Activated CD8-positive, alpha-beta memory T cell treated with anti-CD3 and anti-CD28 coated beads for 1 hour (primary cell): ENCODE measurements at places on chromosomes 16 and 17.

GRCh38 chr17:78159575-78160158 is 8.7 kb upstream of the SYNGR2 start:
- DNase-seq: no peak

DNA sequence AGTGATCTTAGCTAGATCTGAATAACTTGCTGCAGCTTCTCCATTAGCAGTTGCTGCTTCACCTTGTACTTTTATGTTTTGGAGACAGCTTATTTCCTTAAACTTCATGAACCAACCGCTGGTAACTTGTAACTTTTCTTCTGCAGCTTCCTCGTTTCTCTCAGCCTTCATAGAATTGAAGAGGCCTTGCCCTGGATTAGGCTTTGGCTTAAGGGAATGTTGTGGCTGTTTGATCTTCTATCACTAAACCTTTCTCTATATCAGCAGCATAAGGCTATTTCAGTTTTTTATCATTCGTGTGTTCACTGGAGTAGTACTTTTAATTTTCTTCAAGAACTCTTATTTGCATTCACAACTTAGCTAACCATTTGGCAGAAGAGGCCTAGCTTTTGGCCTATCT is 21.5 kb upstream of the TMEM92 start:
- no peak for DNase-seq

DNA sequence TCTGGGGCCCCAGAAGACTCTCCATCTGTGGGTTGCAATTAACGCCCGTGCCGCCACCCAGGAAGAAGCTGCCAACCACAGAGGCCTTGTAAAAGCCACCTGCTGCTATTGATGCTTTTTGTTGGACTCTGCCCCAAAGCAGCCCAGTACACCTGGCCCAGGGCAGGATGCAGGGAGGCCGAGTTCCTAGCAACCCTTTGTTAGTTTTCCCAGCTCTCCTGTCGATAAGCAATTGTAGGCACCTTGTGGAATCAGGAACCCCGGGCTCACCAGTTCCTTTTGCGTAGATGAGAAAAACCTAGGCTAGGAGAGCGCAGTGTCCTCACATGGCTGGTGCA is 103.3 kb downstream of the ABCC6 start:
- no peak for DNase-seq

DNA sequence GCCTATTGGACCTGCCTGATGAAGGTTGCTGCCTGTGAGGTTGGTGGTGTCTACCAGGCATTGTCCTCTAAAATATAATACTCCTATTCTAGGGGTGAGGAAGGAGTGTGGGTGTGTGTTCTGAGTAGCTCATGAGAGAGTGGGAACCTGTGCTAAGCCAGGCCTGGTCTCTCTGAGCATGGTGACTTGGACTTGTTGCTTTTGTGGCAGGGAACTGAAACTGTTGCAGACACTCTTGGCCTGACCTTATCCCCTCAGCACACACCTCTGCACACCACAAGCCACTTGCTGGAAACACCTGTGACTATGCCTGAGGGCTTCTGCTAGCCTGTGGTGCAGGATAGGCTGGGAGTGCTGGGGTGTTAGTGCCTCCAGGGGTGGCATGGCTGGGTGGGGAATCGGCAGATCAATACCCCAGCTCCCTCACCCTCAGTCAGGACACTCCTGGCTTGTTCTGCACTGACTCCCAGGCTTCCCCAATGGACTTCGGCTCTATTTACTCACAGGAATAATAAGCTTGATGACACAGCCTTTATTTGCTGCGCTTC is 29.9 kb downstream of the PLCG2 start:
- DNase-seq: no peak

GRCh38 chr17:51702963-51703360 is 442.6 kb downstream of the UTP18 start:
- no peak for DNase-seq

- no peak for DNase-seq
Observed at GRCh38 chr16:26752166-26752565, 314.6 kb upstream of the C16orf82 start.

DNA sequence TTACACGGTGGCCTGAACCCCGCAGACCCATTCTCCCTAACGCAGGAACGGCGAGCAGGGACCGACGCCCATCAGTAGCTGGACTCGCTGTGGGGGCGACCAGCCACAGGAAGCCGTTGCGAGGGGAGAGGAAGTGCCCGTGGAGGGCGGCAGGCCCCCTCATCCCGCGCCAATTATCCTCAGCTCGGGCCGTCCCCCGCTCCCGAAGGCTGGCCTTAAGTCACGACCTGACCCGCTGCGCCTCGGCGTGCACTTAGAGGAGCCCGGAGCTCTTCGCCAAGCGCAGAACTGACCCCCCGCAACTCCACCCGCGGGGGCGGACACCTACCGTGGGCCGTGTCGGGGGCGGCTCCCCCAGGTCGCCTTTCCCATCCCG is 401 bp downstream of the ARL16 start:
- DNase-seq: no peak

GRCh38 chr17:33291248-33292200 is 1.6 kb downstream of the ASIC2 start:
- DNase-seq: no peak

DNA sequence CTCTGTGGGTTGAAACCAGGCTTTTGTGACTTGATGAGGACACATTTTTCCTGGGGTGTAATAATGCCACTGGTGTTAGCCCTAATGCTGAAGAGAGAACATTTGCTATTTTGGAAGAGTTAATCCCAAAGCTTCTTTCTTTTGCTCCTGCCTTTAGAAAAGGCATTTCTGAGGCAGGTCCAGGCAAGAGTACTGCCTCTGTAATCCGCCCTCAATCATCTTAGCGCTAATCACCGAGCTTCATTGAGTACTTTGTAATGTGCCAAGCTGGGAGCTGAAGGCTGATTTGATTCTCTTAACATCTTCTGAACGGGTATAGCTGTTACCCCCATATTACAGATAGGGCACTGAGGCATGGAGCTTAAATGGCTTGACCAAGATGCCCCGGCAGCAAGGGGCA is 60.3 kb downstream of the AKAP1 start:
- DNase-seq: no peak

DNA sequence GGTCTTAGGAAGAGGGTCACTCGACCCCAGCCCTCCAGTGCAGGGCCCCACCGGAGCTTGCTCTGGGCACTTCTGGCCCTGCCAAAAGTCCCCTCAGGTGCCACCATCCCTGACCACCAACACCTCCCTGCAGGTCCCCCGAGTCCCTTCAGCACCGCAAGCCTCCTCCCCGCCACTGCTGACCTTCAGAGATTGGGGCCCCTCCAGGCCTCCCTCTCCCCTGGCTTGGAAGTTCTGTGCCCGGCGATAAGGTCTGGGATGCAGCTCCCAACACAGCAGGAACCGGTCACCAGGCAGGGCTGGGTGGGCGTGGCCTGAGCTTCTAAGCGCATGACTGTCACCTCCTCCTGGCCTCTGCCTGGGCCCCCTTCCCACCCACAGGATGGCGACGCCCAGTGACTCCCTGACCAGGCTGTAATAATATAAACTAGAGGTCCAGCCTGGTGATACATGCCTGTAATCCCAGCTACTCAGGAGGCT is 11.2 kb downstream of the PIEZO1 start:
- DNase-seq: no peak

DNA sequence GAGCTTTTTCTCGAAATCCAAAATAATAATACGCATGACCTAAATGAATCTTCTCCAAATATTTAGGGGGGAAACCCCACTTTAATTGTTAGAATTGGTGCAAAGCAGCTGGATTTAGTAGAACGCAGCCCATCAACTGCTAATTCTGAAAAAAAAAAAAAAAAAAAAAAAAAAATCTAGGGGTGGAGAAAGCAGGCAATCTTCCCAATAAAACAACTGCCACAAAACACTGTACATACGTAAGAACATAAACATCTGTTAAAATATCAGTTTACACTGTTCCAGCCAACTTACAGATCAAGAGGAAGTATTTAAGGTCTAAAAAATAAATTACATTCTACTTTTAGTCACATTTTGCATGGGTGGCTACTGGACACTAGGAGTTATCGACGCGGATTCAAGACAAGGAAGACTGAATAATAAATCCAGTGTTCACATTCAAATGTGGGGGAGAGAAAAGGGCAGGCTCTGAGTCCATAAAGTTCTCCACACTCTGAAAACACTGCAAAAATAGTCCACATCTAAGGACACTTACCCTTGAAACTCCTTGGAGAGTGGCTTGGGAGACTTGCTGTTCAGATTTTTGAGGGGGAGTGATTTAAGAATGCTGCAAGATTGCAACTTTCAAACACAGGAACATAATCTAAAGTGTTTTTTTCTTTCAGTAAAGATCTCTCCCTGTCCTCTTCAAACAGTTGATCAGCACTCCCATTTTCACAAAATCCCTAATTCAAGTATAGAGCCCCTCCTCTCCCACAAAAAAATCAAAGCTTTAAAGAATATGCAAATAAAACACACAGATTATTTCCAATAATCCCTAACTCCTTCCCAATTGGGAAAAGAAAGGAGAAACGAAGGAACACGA is 1.3 kb downstream of the APPBP2 start:
- no peak for DNase-seq

DNA sequence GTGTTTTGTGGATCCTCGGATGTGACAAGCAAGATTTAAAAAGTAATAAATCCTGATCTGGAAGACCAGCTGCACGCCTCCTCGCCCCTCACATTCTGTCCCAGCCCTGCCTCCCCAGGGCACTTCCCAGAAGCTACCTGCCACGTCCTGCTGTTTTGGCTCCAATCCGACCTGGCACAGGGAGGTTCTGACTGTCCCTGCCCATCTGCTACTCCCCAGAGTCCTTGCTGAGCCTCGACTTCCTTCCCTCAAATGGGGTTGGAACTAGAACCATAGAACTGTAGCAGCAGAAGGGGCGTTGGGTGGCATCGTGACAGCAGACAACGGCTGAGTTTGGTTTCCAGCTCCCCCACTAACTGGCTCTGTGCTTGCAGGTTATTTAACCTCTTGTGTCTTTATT is 71.7 kb downstream of the RPH3AL start:
- no peak for DNase-seq

GRCh38 chr17:49509588-49509917 is 14.5 kb downstream of the NGFR start:
- DNase-seq: no peak

GRCh38 chr17:44006598-44007345 is 2.4 kb downstream of the NAGS start:
- peak; percentile 97 for DNase-seq

DNA sequence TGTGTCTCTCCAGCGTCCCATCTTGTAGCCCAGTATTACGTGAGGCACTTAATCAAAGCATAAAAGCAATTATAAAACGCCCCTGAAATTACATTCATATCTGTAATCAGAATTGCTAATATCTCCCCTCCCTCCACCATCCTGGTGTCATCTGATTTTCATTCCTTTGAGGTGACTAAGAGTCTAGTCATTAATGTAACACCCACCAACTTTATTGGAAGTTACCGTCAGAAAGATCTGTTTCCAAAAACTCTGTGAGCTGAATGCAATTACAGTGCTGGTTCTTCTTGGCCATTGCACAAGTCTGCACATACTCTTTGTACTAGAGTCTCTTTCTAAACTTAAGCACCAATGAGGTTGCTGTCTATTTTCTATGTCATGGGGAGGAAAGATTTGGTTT is 12.5 kb upstream of the MAF start:
- no peak for DNase-seq

DNA sequence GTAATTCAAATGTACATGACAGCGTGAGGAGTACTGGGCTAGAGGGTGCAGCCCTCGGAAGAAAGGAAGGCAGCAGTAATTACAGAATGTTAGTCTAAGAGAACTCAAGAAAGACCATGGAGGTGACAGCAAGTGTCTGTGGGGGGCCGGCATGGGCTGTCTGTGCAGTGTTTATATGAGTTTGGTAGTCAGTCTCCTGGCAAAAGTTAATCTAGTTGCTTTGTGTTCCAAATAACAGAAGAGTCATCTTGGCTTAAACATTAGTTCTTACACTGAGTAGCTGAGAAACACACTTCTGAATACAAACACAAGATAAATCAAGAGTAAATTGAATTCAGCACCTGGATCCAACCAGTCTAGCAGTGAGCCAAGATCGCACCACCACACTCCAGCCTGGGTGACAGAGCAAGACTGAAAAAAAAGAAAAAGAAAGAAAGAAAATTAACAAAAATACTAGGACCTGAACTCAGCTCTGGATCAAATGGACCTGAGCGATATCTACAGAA is 189.3 kb upstream of the COX10 start:
- no peak for DNase-seq

GRCh38 chr16:53913920-53914319 is 210.0 kb downstream of the FTO start:
- no peak for DNase-seq

- DNase-seq: no peak
Observed at GRCh38 chr17:71055128-71055527, 885.8 kb downstream of the KCNJ2 start.

GRCh38 chr17:62627219-62627903 is at the start of gene MRC2:
TSS of gene MRC2 (plus strand) at chr17:62627670. CDS start at chr17:62627803, 133 bp downstream.
- no peak for DNase-seq

DNA sequence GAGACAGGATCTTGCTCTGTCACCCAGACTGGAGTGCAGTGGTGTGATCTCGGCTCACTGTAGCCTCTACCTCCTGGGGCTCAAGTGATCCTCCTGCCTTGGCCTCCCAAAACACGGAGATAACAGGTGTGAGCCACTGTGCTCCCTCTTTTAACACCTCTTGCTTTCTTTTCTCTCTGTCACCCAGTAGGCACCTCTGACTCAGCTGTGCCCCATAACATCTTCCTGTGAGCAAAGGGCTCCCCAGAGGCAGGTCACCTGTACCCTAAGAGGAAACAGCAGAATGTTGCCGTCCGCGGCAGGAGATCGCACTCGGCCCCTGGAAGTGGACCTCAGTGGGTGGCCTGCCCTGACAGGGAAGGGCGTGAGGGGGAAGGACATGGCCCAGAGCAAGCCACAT is 918 bp upstream of the NLRC3 start:
- no peak for DNase-seq

DNA sequence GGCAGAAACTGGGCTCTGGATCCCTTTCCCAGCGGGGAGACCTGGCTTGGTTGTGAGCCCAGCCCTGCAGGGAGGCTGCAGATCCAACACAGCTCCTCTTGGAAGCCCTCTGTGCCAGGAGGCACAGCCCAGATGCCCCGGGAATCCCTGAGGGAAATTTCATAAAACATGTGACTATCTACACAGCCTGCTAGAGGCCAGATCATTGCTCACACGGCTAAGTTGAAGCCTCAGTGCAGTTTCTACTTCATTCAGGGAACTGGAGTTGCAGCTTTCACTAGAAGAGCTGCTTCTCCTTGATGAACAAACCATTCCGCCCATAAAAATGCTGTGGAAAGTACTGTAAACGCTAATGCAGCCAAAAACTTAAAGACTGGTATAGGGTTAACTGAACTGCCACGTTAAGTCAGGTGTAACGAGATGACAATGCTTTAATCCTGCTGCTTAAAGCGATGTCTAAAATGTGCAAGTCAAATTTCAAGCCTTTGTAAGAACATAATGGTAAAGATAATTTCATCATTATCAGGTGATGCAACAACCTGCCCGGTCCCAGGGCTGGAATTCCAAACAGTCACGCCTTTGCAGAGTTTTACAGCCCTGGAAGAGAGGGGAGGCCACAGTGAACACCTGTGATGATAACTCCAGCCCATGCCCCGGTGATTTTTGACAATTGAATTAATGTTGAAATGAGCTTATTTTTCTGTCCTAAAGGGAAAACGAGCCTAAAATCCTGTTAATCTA is 172.5 kb downstream of the ZFHX3 start:
- DNase-seq: no peak
